ENCODE measurements at places on chromosomes 2 and 18. TPM values are rescaled to one million over a fixed set of nuclear protein-coding genes. Genes with fewer than 3 reads are reported as not detected.
A peak's percentile ranks its signal among the peaks of the same experiment; 100 is the strongest.

DNA sequence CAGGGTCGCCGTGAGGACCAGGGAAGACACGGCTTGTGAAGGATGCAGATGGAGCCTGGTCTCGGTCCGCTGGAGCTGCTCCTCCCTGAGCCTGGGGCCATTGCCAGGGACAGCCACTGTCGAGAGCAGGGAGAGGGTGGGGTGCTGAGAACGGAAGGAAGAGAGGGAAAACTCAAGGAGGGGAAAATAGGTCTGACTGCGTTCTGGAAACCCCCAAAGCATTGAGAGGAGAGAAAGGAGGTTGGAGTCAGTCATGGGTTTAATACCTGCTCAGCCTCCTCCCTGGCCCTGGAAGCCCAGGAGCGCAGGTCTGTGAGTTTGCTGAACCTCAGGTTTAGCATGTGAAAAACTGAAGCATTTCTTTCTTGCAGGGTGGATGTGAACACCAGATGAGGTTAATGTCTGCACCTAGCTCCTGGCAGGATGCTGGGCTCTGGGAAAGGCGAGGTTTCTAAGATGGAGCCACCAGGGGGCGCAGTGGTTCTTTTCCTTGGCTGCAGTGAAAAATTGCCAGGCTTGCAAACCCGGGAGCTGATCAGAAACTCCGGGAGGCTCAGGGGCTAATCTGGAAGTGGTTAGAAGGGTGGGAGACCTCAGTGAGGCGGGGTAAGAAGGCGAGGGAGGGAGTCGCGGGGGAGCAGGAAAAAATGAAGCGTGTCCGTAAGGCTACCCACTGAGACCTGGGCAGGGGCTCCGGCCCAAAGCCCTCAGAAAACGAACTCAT lies 33.6 kb upstream of the RNF149 start:
- no peaks in the 10 kb centered on the region for H3K36me3 ChIP-seq
- no peak for DNase-seq
- no peak overlapping the region for H3K4me3 ChIP-seq

- no peak overlapping the region for H3K4me3 ChIP-seq
- no peaks in the 10 kb centered on the region for H3K36me3 ChIP-seq
- no peak for DNase-seq
- no peaks in the 10 kb centered on the region for H3K4me1 ChIP-seq
- H3K27ac ChIP-seq: no peak overlapping the region
Observed at GRCh38 chr2:21423854-21424253, 300.1 kb downstream of the TDRD15 start.

- H3K27me3 ChIP-seq: peaks cover 2% of the 10 kb centered on the region
- no peak overlapping the region for H3K4me3 ChIP-seq
- no peak overlapping the region for H3K27ac ChIP-seq
- no peaks in the 10 kb centered on the region for H3K36me3 ChIP-seq
Observed at GRCh38 chr2:16258350-16258749, 318.0 kb downstream of the MYCN start.

DNA sequence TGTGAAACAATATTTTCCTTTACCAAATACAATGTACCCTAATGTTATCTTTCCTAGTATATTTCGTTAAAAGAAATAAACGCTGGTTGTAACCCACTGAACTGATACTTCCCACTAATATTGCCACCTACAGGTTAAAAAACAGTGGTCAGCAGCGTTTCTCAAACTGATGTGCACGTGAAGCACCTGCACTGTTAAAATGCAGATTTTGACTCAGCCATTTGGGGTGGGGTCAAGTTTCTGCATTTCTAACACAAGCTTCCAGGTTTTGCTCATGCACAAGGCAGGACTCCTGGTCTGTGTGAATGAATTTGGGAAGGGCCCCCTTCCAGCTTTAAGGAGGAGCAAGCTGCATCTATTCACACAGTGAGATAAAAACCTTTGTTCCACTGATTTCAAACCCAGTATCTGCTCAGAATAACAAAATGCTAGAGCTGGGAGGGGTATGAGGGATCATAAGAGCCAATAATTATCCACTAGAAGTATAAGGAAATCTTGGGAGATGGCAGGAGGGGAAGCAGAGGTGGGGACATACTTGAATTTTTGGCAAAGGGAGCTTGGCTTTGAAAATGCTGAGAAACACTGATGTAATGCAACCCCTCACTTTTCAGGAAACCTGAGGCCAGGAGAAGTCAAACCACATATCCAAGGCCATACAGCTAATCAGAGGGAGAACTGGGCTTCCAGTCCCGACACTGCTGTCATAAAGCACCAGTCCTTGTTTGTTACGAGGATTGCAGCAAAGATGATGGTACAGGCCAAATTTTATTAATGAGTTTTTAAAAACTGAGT lies 116.2 kb downstream of the RBMS1 start:
- peak overlapping the region; percentile 60 for H3K27ac ChIP-seq
- H3K4me1 ChIP-seq: peaks cover 16% of the 10 kb centered on the region
- no peak for DNase-seq
- H3K27me3 ChIP-seq: no peaks in the 10 kb centered on the region

DNA sequence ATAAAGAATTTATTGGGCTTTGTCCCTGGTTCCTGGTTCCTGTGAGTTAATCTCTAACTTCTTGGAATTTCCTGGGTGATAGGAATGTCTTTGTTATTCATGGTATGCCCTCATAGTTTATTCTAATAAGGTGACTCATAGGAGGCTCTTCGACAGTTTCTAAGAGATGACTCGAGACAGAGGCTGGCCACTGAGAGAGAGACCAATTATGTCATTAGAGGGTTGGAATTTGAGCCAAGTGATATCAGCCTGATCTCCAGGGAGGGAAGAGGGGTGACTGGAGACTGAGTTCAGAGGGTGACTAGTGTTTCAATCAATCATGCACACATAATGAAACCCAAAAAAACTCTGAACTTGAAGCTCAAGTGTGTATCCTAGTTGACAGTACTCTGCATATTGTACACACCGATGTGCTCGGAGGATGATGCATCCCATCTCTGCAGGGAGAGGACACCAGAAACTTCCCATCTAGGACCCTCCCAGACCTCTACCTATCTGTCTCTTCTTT lies 185.7 kb downstream of the MTCL1 start:
- no peak for DNase-seq
- no peaks in the 10 kb centered on the region for H3K36me3 ChIP-seq
- H3K27ac ChIP-seq: no peak overlapping the region
- no peaks in the 10 kb centered on the region for H3K4me1 ChIP-seq
- no peak overlapping the region for H3K4me3 ChIP-seq

Gene FZD7
- total RNA-seq: 12.5 TPM

GRCh38 chr2:96527286-96528005 lies 9.1 kb upstream of the ARID5A start:
- H3K27me3 ChIP-seq: no peaks in the 10 kb centered on the region
- H3K36me3 ChIP-seq: no peaks in the 10 kb centered on the region
- no peak for DNase-seq
- H3K4me3 ChIP-seq: peak overlapping the region; percentile 56
- H3K4me1 ChIP-seq: peaks cover 9% of the 10 kb centered on the region

DNA sequence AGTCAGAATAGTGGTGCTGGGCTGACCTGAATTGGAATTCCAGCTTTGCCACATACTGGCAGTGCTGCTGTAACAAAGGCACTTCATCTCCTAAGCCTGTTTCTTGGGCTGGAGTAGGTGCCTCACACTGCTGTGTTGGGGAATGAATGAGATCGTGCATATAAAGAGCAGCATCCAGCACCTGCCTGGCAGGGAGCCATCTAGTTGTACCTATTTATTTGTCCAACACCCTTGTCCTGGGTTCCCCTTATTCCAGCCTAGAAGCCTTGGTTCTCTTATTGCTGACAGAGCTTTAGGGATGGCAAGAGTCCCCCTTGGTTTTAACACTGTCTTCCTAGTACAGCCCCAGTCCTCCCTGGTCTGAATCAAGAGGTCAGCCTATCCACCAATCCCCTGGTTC lies 275.3 kb upstream of the RAB12 start:
- H3K27me3 ChIP-seq: no peaks in the 10 kb centered on the region
- no peaks in the 10 kb centered on the region for H3K36me3 ChIP-seq
- H3K27ac ChIP-seq: no peak overlapping the region
- H3K4me3 ChIP-seq: no peak overlapping the region
- DNase-seq: no peak
- H3K4me1 ChIP-seq: no peaks in the 10 kb centered on the region

- H3K36me3 ChIP-seq: no peaks in the 10 kb centered on the region
- DNase-seq: no peak
- H3K4me1 ChIP-seq: no peaks in the 10 kb centered on the region
- H3K4me3 ChIP-seq: no peak overlapping the region
Observed at GRCh38 chr2:48265169-48266030, 264.6 kb upstream of the STON1 start.

- H3K4me3 ChIP-seq: no peak overlapping the region
- no peaks in the 10 kb centered on the region for H3K36me3 ChIP-seq
- H3K27ac ChIP-seq: peak overlapping the region; percentile 67
- no peak for DNase-seq
- H3K27me3 ChIP-seq: no peaks in the 10 kb centered on the region
- H3K4me1 ChIP-seq: no peaks in the 10 kb centered on the region
Observed at GRCh38 chr18:396251-396555, 104.3 kb downstream of the COLEC12 start.

Gene IL1F10
- total RNA-seq: not detected

Gene STAT4
- 5.9 TPM for total RNA-seq

GRCh38 chr18:39230086-39230803 lies 1664.6 kb upstream of the CELF4 start:
- no peaks in the 10 kb centered on the region for H3K27me3 ChIP-seq
- no peaks in the 10 kb centered on the region for H3K4me1 ChIP-seq
- no peak overlapping the region for H3K27ac ChIP-seq
- no peak for DNase-seq

DNA sequence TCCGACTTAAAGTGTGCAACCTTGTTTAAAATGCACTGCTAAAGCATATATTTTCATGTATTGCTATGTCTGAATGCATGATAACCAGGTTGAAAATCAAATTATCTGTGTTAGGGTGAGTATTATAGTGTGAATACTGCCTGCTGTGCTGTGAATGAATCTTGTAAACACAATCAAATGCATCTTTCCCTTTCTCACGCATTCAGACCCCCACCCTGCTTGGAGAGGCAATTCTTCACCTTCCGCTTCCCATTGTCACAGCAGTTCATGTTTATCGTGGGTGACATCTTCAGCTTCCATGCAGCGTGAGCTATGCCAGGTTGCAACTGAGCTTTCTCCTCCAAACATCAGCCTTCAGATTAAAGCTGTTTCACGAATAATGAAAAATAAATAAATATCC lies 418.0 kb downstream of the MEIS1 start:
- no peak for DNase-seq
- no peaks in the 10 kb centered on the region for H3K4me1 ChIP-seq
- no peak overlapping the region for H3K27ac ChIP-seq

GRCh38 chr2:46943881-46944798 lies 28.5 kb upstream of the MCFD2 start:
- no peak overlapping the region for H3K4me3 ChIP-seq
- H3K36me3 ChIP-seq: no peaks in the 10 kb centered on the region
- no peak for DNase-seq
- no peaks in the 10 kb centered on the region for H3K4me1 ChIP-seq
- H3K27me3 ChIP-seq: no peaks in the 10 kb centered on the region
- peak overlapping the region; percentile 98 for H3K27ac ChIP-seq

GRCh38 chr18:59985289-59985688 lies 85.5 kb downstream of the PMAIP1 start:
- no peaks in the 10 kb centered on the region for H3K27me3 ChIP-seq
- no peak overlapping the region for H3K4me3 ChIP-seq
- no peaks in the 10 kb centered on the region for H3K36me3 ChIP-seq
- H3K4me1 ChIP-seq: no peaks in the 10 kb centered on the region
- H3K27ac ChIP-seq: no peak overlapping the region
- no peak for DNase-seq

GRCh38 chr2:108949316-108950239 lies 39.4 kb downstream of the EDAR start:
- no peaks in the 10 kb centered on the region for H3K27me3 ChIP-seq
- no peak overlapping the region for H3K27ac ChIP-seq
- DNase-seq: no peak
- H3K4me3 ChIP-seq: no peak overlapping the region

Gene XIRP2
- not detected for total RNA-seq

- H3K4me3 ChIP-seq: no peak overlapping the region
- H3K4me1 ChIP-seq: no peaks in the 10 kb centered on the region
- H3K36me3 ChIP-seq: no peaks in the 10 kb centered on the region
- DNase-seq: no peak
- H3K27ac ChIP-seq: no peak overlapping the region
Observed at GRCh38 chr2:240811346-240812300, 8.4 kb downstream of the KIF1A start.

Gene ASXL3
- 0.98 TPM for total RNA-seq

Gene GLI2
- 1.0 TPM for total RNA-seq

DNA sequence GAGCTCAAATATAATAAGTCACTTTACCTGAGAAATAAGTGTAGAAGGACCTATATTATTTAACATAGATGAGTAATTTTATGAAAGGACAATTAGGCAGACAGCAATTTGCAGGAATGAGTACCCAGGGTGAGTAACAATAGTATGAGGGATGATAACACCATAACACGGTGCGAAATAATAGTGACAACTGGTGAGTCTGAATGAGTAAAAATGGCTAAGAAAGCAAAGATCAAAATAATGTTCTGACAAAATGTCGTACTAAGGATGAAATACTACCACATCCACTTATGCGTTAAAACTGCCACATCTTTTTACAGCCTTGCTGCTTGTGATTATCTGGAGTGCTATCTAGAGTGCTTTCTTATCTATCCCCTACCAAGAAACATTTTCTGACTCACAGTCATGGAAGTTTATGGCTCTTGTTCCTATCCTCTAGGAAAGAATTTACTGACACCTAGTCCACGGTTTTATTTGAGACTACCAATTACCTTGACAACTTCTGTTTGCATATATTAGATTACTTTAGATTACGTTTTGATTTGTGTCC lies 929.7 kb downstream of the LRP1B start:
- H3K4me1 ChIP-seq: no peaks in the 10 kb centered on the region
- no peaks in the 10 kb centered on the region for H3K27me3 ChIP-seq
- no peak overlapping the region for H3K27ac ChIP-seq
- no peak for DNase-seq
- H3K4me3 ChIP-seq: no peak overlapping the region

Gene SERPINB12
- total RNA-seq: not detected

DNA sequence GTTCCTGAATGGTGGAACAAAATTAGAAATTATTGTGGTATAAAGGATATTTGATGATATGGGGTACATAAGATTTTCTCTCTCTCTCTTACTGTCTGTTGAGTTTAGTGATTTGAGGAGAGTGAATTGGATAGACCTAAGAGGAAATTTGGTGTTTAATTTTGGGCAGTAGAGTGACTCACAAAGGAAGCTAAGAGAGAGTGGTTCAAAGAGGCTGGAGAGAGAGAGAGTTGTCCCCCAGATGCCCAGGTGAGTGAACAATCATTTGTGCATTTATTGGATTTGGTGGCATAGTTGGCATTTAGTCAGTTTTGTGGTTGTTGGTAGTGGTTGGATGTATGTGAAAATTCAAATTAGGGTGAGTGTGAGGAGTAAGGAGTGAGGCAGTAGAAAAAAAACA lies 56.8 kb downstream of the GPD2 start:
- no peak overlapping the region for H3K4me3 ChIP-seq
- H3K27ac ChIP-seq: no peak overlapping the region
- no peaks in the 10 kb centered on the region for H3K4me1 ChIP-seq
- no peak for DNase-seq

Gene GPR39
- total RNA-seq: 10.4 TPM

- no peak overlapping the region for H3K27ac ChIP-seq
- H3K4me3 ChIP-seq: no peak overlapping the region
- no peak for DNase-seq
- H3K27me3 ChIP-seq: no peaks in the 10 kb centered on the region
- no peaks in the 10 kb centered on the region for H3K36me3 ChIP-seq
- no peaks in the 10 kb centered on the region for H3K4me1 ChIP-seq
Observed at GRCh38 chr2:11907190-11907589, 160.8 kb downstream of the LPIN1 start.

All from breast epithelium (tissue), 4 donors.